Smooth muscle cell of the pulmonary artery (primary cell): ENCODE measurements at places on chromosomes 16 and 17. TPM values are rescaled to one million over a fixed set of nuclear protein-coding genes. Genes with fewer than 3 reads are reported as not detected.

C17orf67 gene
- total RNA-seq, result 0.69 and 0.91 TPM in 2 replicates

KLHL10 gene
- total RNA-seq, result 0.20 and 0.26 TPM in 2 replicates

NEUROD2 gene
- total RNA-seq, result not detected in 2 replicates

DBNDD1 gene
- total RNA-seq, result 1.9 and 5.4 TPM in 2 replicates

EIF3CL gene
- 105 and 115 TPM in 2 replicates for total RNA-seq

KCTD2 gene
- 19.7 and 23.1 TPM in 2 replicates for total RNA-seq

TEKT5 gene
- 0.07 and 0.13 TPM in 2 replicates for total RNA-seq

CPSF4L gene
- 0.13 TPM in 1 of 2 replicates, not detected in the other for total RNA-seq

DRC3 gene
- total RNA-seq, result 1.2 and 1.8 TPM in 2 replicates

MPO gene
- total RNA-seq, result not detected in 2 replicates

ABCC3 gene
- 18.2 and 29.7 TPM in 2 replicates for total RNA-seq

ZPBP2 gene
- not detected in 2 replicates for total RNA-seq

KRTAP9-4 gene
- not detected in 2 replicates for total RNA-seq

OTOP3 gene
- total RNA-seq, result not detected in 2 replicates

FOXN1 gene
- not detected in 2 replicates for total RNA-seq

C16orf87 gene
- 7.8 and 8.9 TPM in 2 replicates for total RNA-seq

CD300LB gene
- not detected in 2 replicates for total RNA-seq

NFATC3 gene
- 17.7 and 18.5 TPM in 2 replicates for total RNA-seq
